ENCODE measurements at places on chromosomes 1 and 21.
A peak's percentile ranks its signal among the peaks of the same experiment; 100 is the strongest.

- DNase-seq = no peak
Observed at GRCh38 chr1:231927431-231927830, 300.8 kb downstream of the DISC1 start.

DNA sequence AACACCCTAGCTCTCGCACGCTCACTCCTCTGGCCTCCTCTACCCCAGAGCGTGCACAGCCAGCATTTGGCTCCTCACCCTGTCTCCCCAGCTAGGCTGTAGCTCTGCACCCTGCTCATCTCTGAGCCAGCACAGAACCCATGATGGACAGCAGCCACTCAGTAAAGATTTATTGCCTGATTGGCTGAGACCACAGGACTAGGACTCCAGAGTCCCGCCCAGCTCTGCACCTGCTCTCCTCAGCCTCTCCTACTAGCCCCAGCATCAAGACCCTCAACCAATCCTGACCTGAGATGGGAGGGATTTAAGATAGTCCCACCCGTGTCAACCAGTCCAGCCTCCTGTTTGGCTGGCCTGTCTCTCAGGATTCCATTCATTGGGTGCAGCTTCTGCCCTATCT lies 9.3 kb downstream of the C1QB start:
- peak; percentile 43 for DNase-seq

DNA sequence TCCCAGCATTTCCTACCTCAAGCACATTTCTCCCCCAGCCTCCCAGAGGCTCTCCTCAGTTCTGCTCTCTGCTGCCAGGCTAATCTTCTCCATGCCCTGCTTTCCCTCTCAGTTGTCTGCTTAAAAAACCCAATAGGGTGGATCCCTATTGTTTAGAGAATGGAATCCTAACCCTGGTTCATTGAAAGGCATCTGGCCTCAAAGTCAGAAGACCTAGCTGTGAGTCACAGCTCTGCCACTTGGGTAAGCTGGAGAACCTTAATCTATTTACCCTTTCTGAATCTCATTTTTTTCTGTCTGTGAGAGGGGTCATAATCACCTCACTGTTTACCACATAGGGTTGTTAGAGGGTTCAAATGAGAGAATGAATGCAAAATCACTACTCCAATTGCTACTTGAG lies 12.5 kb upstream of the MYOC start:
- DNase-seq = no peak

DNA sequence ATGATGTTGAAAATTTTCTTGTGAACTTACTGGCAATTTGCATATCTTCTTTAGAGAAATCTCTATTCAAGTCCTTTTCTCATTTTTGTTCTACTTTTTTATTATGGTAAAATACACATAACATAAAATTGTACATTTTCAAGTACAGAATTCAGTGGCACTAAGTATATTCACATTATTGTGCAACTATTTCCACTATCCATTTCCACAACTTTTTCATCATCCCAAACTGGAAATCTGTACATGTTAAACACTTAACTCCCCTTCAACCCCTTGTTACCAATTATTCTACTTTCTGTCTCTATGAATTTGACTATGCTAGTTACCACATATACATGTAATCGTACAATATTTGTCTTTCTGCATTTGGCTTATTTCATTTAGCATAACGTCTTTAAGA lies 19.4 kb downstream of the EPS15 start:
- DNase-seq = no peak

GRCh38 chr1:233721004-233721595 lies 107.2 kb downstream of the KCNK1 start:
- no peak for DNase-seq

GRCh38 chr1:85404408-85404807 lies 60.6 kb downstream of the DDAH1 start:
- no peak for DNase-seq

DNA sequence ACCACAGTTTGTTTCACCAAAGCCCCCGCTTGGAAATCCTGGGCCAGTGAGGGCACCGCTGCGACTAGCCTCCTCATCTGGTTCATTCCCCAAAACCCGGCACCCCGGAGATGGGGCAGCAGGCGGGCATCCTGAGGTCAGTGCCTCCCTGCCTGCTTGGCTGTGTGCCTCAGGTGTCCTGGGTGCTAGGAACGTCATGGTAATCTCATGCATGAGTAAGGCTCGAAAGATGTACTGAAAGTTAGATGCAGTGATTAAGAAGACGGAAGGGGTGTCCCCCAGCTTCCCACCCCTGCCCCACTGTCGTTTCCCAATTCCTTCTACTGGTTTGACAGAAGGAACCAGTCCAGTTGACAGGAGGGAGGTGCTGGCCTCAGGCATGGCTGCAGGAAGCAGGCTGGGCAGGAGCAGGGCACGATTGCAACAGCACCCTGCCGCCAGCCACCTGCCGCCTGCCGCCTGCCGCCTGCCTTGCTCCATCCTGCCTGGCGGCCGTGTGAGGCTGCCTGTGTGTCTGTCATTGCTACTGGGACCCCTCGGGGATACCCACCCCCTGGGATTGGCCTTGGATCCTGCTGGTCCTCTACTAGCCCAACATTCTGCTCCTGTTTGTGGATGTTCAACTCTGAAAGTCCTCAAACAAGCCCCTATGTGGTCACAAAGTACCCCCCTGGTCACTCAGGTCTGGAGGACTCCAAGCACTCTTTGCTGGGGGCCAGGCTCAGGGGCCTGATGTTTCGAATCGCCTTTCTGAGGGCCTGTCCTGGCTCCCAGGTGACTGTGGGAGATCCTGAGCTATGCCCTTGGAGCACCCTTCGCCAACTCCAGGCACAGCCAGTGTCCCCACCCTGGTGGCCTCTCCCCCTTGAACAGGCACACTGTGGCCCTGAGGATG lies 73.0 kb upstream of the IFFO2 start:
- DNase-seq = no peak

- no peak for DNase-seq
Observed at GRCh38 chr1:22754106-22754768, 43.6 kb downstream of the EPHB2 start.

- DNase-seq = no peak
Observed at GRCh38 chr1:234975122-234975940, 153.3 kb downstream of the TOMM20 start.

- DNase-seq = no peak
Observed at GRCh38 chr1:67754526-67754920, 69.5 kb downstream of the GADD45A start.

DNA sequence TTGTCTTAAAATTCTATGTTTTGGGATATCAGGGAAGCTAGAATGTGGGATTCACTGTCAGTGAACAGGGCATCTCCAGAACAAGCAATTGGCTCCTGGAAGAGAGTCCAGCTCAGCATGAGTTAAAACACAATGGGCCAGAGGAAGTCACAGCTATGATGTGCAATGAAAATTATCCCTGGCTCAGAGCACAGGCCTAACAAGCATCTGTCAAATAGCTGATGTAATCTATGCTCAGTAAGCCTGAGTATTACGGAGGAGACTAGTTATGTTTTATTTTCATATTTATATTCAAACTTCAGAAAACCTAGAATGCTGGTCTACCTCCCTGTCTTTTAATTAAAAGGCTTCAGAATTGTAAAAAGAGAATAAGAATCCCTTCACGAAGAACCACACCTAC lies 41.6 kb downstream of the PARP1 start:
- DNase-seq = no peak

DNA sequence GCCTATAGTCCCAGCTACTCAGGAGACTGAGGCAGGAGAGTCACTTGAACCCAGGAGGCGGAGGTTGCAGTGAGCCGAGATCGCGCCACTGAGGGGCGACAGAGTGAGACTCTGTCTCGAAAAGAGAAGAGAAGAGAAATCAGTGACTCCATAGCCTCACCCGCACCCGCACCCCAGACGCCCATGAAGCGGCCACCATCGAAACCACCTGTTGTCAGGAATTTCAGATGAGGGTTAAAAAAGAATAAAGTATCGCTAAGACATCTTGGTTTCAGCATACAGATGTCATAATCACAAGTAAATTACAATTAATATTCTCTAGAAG lies 47.4 kb downstream of the NPHP4 start:
- no peak for DNase-seq

DNA sequence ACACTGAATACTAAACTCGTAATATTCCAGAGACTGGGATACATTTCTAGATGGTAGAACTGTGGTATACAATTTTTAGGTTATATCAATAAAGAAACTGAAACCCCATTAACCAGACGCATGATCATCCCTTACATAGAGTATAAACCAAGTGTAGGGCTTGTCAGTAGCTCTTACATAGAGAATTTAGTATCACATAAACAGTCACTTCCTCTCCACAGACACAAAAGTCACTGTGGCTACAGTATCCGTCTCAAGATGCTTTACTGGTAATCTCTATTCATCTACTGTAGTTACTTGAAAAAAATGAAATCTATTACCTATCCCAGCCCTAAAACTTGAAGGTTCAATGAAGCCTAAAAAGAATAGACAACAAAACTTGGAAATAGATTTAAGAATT lies 252.3 kb upstream of the TMPRSS15 start:
- DNase-seq = no peak

DNA sequence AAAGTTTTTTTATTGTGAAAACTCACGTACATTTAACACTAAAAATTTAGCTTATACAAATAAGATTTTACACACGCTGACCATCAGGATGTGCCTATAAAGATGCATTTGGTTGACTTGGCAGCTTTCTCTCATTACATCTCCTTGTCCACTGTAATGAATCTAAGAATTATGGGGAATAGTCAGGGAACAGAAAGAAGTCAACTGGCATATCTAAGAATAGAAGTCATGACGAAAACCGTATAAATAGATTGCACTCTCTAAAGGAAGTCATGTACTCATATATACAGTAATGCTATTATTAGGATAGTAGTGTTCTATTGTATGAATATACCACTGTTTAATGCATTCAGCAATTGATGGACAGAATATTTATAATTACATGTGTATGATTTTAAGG lies 575.8 kb upstream of the B3GALT2 start:
- DNase-seq = no peak
